ENCODE measurements at places on chromosomes 3 and 15.

DNA sequence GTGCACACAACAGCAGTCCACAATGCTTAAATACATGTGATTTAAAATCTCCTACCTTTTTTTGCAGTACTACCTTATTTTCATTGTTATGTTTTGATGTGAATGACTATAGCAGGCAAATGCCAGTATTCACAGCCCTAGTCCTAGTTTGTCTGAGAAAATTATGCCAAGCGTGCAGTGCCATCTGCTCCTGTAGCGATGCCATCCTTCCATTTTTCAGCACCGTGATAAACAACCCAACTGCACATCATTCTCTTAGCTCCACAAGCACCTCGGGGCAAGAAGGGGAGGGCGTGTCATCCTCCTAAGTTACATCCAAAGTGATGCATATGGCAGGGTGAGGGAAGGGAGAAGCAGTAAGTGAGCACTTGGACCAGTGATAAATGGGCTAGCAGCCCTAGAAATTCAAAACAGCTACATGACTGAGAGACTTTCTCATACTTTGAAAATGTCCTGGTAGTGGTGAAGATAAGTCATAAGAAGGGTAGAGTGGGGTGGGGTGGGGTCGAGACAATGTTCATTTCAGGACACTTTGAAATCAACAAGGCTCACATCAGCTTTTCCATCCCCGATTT, 198.8 kb downstream of the LSAMP start:
- no peak for DNase-seq

DNA sequence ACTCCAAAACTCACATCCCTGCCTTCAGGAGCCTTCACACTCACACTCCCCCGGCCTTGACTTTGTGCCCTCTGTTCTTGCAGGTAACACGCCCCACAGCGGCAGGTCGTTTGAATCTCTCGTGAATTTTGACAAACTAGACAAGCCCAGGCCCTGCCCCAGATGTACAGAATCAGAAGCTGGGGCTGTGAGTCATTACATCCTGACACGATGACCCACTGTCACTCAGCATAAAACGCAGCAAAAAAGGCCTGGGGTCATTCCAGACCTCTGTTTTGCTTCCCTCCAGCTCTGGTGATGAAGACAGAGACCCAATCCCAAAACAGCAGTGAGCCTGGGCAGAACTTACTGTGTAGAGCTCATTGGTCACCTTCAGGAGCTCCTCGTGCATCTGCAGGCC, 116.4 kb upstream of the RAD18 start:
- DNase-seq: no peak

DNA sequence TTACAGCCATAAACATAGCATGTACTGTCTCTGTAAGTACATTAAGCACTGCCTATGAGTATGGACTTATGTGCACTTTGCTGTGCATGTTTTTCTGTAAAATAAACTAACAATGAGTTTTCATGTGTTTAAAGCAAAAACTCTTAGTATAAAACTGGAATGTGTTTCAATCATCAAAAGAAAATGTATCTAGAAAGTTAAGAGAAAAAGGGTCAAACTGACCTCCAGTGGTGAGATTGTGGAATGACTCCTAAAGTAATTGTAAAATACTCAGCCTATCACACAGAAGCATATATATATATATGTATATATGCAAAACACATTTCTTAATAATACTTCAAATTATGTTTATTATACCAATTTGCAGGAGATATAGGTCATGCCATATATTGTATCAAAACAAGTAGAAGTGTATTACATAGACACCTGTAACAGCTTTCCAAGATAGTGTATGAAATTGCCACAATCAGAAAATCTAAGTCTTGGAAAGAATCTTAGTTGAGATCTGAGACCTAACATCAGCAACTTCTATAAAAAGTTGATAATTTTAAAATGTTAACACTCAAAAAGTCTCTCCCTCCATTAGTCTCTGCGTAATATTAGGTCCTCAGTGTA, 199.6 kb downstream of the FMN1 start:
- DNase-seq: no peak

DNA sequence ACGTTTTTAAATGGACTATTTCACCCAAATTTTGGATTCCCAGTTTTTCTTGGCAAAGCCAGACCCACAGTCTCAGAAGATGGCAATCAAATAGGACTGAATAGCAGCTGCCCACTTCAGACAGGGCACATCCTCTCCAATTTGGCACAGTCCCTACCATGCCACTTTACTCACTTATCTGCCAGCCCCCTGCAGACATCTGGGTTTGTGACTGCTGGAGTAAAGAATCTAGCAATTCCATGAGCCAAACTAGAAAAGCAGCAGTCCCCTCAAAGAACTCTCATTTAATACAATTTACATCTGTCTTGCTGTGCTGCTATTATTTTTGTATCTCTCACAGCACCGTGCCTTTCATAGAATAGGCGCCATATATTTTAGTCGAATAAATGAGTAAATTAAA, 16.0 kb upstream of the LRRN1 start:
- DNase-seq: no peak

GRCh38 chr15:31605467-31605931, 278.9 kb downstream of the KLF13 start:
- no peak for DNase-seq

- DNase-seq: no peak
Observed at GRCh38 chr3:71089271-71089847, 494.2 kb downstream of the FOXP1 start.

- no peak for DNase-seq
Observed at GRCh38 chr15:99732751-99733267, 428 bp downstream of the LYSMD4 start.

GRCh38 chr3:40470701-40471100, 6.2 kb upstream of the ZNF619 start:
- DNase-seq: no peak

- DNase-seq: no peak
Observed at GRCh38 chr3:104279617-104280016, 1087.1 kb upstream of the ALCAM start.

Measured in stimulated activated CD4-positive, alpha-beta T cell treated with anti-CD3 and anti-CD28 coated beads, Interleukin-1b, Interleukin-23, amount 100 ng/mL, for 1 hour (primary cell).